AG04449 (cell line): ENCODE measurements at places on chromosomes 3 and 15.
A peak's percentile ranks its signal among the peaks of the same experiment; 100 is the strongest.

DNA sequence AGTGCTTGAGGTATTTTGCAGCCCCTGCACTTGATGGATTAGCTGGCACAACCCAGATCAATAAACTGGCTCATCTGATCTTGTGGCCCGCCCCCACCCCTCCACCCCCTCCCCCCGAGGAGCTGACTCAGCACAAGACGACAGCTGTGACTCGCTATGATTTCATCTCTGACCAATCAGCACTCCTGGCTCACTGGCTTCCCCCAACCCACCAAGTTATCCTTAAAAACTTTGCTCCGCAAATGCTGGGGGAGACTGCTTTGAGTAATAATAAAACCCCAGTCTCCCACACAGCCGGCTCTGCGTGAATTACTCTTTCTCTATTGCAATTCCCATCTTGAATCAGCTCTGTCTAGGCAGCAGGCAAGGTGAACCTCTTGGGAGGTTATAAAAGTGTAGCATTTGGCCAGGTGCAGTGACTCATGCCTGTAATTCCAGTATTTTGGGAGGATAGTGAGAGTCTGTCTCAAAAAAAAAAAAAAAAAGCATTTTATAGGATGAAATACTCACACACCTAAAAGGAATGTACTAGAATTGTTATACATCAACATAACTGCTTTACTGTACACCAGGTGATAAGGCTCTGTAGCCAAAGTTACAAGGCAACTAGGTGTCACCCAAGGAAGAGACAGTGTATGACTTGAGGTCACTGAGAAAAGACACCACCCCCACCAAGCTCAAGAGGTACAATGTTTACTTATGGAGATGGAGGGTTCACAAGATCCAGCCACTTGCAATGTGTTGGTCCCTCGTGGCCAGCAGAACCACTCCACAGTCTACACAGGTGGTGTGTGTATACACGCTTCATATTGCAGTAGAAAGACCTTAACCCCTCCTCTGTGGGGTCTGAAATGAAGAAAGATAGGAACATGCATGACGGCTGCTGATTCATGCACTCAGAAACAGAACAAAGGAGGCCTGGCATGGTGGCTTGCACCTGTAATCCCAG is 8.6 kb downstream of the ZNF445 start:
- DNase-seq, result no peak

DNA sequence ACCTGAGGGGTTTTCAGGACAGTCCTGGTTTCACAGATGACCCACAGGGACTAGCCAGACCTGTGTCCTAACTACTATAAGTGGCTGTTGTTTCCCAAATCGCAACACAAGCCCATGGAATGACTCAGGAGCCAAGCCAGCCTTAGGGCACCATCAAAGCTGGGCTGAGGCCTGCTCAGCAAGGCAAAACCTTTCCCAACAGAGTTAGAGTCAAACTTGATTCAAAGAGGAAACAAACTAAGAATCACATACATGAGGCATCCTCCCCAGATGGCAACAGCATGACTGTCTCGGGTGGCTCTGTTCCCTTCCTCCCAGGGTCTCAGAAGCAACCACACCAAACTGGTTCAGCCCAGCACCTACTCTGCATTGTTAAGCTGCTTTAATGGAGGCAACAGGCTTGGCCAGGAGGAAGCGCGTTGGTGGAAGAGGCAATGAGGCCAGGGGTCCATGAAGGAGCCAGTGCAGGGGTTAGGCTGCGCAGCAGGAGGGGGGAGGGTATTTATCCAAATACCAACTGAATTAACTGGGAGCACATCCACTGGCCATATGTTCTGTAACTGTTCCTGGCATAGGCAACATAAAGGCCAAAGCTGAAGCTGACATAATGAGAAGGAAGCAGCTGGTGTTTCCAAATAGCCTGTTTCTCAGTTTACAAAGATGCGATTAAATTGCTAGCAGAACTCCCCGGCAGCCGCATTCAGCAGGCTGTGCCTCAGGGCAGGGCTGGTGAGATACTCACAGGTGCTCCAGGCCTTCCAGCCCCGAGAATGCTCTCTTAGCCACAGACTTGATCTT is 102.4 kb downstream of the LRIG1 start:
- no peak for DNase-seq

DNA sequence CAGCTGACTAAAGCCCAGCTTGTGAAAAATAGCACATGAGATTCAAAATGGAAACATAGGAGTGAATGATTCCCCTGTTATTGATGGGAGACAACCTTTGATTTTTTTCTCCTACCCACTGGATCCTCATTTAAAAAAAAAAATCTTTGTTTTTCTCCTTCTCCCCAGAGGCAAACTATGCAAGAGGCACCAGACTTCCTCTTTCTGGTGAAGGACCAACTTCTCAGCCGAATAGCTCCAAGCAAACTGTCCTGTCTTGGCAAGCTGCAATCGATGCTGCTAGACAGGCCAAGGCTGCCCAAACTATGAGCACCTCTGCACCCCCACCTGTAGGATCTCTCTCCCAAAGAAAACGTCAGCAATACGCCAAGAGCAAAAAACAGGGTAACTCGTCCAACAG is 2.6 kb downstream of the CACNA1D start:
- no peak for DNase-seq

- DNase-seq, result no peak
These were observed 81.4 kb downstream of the C3orf38 start for GRCh38 chr3:88231207-88231606.

- no peak for DNase-seq
These were observed 389.1 kb upstream of the PROK2 start for GRCh38 chr3:72174040-72174439.

DNA sequence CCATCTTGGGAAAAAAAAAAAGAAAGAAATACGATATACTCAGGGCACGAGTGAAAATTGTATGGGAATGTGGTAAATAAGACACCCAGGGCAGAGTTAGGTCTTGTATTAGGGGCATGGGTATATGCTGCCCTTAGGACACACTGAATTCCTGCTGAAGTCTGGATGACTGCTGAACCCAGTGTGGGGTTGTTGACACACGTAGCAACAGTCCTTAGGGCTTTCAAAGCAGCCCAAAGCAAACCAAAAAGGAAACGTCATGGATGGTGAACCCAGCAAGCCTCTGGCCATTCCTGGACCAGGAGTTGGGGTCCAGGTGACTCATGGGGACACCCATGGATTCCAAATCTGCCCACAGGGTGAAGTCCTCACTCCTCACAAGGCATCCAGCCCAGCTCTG is 27.1 kb upstream of the SEMA3F start:
- DNase-seq, result no peak

- DNase-seq, result no peak
These were observed 3.5 kb downstream of the TNFSF10 start for GRCh38 chr3:172519740-172520139.

DNA sequence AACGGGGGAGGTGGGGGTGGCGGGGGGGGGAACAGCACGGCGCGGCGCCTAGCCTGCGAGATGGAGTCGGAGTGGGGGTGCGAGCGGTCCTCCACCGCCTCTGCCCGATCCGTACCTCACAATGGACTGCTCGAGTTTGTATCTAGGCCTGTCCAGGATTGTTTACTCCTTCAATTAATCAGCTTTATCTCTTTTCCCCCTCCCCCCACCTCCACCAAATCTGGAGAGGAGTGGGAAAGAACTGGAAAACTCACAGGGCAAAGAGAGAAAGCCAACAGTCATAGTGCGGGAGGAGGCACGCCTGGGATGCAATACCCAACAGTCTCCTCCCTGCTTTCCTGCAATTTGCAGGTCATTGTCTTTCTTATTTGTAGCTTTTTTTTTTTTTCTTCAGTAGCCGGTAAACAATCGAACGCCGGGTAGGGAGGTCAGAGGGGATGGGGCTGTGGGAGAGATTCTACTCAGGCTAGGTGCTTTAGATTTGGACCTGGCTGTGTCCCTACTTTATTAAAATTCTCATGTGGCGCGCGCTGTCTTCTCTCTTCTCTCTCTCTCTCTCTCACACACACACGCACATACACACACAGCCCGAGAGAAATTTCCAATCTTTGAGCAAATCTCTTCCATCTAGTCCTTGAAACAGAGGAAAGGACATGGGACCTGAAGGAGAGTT is 6.9 kb upstream of the MEIS2 start:
- DNase-seq, result no peak

DNA sequence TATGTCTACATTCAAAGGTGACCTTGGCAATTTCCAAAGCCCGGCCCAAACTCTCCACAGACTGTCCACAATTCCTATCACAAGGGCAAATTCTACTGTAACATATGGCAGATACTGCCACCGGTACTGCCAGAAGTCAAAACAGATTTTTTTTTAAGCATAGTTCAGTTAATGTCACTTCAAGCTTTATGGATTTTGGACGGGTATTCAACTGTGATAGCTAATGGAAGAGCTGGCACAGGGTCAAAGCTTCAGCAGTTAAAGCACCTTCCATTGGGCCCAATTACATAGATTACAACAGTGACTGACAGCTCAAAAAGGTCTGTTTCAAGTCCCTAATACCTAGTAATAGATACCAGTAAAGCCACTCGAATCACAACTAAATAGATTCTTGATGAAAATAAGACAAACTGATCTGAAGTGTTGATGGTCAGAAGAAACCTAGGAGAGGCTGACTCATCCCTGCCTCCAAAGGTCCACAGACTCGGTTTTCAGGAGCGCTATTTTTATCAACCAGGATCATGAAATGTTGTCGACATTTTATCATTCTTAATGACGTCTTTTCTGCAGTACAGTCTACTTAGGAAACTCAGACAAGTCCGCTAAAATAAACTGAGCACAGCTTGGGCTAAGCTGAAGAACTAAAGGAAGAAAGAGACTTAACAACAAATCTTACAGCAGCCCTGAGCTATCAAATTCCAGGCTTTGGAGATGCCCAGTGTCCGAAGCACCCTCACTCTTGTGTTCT is 38.7 kb downstream of the ANXA2 start:
- DNase-seq, result no peak

- no peak for DNase-seq
These were observed 514.4 kb upstream of the TBL1XR1 start for GRCh38 chr3:177711637-177712036.

- DNase-seq, result peak; percentile 34
These were observed 226.6 kb upstream of the TLE3 start for GRCh38 chr15:70324001-70324974.

DNA sequence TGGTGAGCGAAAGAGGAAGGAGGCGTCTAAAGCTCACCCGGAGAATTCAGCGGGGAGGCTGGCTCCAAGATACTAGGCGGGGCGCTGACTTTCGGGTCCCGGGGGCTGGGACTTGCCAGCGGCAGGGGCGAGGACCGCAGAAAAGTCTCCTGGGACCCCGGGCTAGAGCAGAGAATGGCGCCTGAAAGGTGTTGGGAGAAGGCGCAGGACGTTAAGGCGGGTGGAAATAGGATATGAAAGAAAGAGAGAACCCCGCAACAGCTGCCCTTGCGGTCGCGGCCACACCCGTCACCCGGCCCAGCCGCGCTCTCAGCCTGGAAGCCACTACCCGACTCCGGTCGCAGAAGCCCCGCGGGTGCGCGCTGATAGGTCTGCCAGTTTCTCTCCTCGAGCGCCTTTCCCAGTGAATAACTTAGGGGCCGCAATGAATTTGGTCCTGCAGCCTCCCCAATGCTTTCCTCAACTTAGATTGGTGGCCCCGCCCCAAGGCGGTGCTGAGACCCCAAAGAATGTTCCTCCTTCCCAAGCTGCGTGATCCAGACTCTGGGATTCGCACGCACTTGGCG is 604 bp downstream of the LTK start:
- DNase-seq, result no peak
